GM23338 (cell line): ENCODE measurements at places on chromosomes 11 and 22. TPM values are rescaled to one million over a fixed set of nuclear protein-coding genes. Genes with fewer than 3 reads are reported as not detected.

GRCh38 chr11:2382936-2383851 lies 6.1 kb downstream of the CD81 start:
- H3K4me3 ChIP-seq, result no peak overlapping the region
- DNase-seq, result peak; percentile 56
- no peaks in the 10 kb centered on the region for H3K36me3 ChIP-seq
- H3K27me3 ChIP-seq, result no peaks in the 10 kb centered on the region

DNA sequence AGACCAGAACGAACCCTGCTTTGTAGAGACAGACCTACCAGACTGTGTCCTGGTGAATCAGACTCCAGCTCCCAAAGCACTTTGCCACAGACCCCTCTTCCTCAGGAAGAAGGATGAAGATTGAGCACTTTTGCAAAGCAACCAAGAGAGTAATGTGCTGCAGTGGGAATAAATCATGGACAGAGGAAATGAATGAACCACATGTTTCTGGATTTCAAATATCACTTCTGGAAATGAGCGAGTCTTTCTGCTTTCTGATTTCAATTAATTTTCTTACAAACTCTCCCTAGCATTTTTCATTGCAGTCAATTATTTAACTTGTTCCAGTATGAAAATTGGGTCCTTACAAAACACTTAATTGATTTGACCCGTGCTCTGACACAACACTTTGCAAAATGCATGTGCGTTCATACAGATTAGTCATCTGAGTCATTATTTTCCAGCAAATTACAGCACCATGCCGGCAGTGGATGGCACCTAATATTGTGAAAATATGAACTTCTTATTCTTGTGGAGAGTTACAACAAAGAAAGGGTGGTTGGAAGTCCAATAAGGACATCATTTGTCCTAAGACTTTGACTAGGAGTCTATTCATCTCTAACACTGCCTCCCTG lies 315.9 kb upstream of the CCDC90B start:
- no peaks in the 10 kb centered on the region for H3K27me3 ChIP-seq
- no peak for DNase-seq
- peaks cover 3% of the 10 kb centered on the region; the same call in 1 of the 2 replicates for H3K4me1 ChIP-seq
- no peak overlapping the region for H3K4me3 ChIP-seq
- H3K27ac ChIP-seq, result no peak overlapping the region
- no peaks in the 10 kb centered on the region for H3K36me3 ChIP-seq

DNA sequence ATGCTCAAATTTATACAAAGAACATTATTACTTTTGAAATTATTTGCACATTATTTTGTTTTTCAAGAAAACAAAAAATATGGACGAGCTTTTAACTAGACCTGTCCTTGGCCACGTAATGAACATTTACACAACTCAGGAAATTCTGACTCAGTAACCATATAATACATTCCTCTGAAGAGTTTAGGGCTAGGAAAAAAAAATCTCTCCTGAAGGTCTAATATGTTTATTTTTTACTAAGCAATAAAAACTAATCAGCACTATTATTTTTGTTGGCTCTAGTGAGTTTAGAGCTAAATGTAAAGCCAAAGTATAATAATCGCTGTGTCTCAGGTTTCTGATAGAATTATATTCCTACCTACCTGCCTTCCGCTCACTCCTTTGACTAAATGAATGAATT lies 187.5 kb downstream of the SWAP70 start:
- H3K27me3 ChIP-seq, result no peaks in the 10 kb centered on the region
- H3K36me3 ChIP-seq, result no peaks in the 10 kb centered on the region
- DNase-seq, result no peak
- H3K27ac ChIP-seq, result no peak overlapping the region

- no peaks in the 10 kb centered on the region for H3K27me3 ChIP-seq
- no peak overlapping the region for H3K4me3 ChIP-seq
- H3K36me3 ChIP-seq, result no peaks in the 10 kb centered on the region
- H3K4me1 ChIP-seq, result no peaks in the 10 kb centered on the region
- H3K27ac ChIP-seq, result no peak overlapping the region
Observed at GRCh38 chr11:1198561-1199240, 24.2 kb upstream of the MUC5B start.

The SCGB2A2 gene
- not detected in 2 replicates for total RNA-seq

- H3K36me3 ChIP-seq, result no peaks in the 10 kb centered on the region
- peaks cover 20% of the 10 kb centered on the region for H3K4me1 ChIP-seq
- H3K27me3 ChIP-seq, result no peaks in the 10 kb centered on the region
- H3K4me3 ChIP-seq, result no peak overlapping the region
- H3K27ac ChIP-seq, result no peak overlapping the region
- no peak for DNase-seq
Observed at GRCh38 chr22:26983311-26983710, 325.9 kb downstream of the MIAT start.

The LGR4 gene
- total RNA-seq, result 91.7 and 99.6 TPM in 2 replicates

The FRMD8 gene
- total RNA-seq, result 35.4 and 41.4 TPM in 2 replicates

- no peak overlapping the region for H3K27ac ChIP-seq
- no peaks in the 10 kb centered on the region for H3K36me3 ChIP-seq
- H3K27me3 ChIP-seq, result no peaks in the 10 kb centered on the region
- no peak overlapping the region for H3K4me3 ChIP-seq
Observed at GRCh38 chr11:33912405-33913361, 20.8 kb upstream of the LMO2 start.

- H3K4me3 ChIP-seq, result no peak overlapping the region
- H3K4me1 ChIP-seq, result peaks cover 8% of the 10 kb centered on the region; the same call in 1 of the 2 replicates
- no peaks in the 10 kb centered on the region for H3K36me3 ChIP-seq
- H3K27ac ChIP-seq, result no peak overlapping the region
Observed at GRCh38 chr11:14386895-14387480, 28.0 kb upstream of the RRAS2 start.

- H3K4me3 ChIP-seq, result no peak overlapping the region
- DNase-seq, result no peak
- H3K27me3 ChIP-seq, result no peaks in the 10 kb centered on the region
- H3K27ac ChIP-seq, result no peak overlapping the region
Observed at GRCh38 chr11:71165771-71166170, 86.6 kb downstream of the SHANK2 start.

DNA sequence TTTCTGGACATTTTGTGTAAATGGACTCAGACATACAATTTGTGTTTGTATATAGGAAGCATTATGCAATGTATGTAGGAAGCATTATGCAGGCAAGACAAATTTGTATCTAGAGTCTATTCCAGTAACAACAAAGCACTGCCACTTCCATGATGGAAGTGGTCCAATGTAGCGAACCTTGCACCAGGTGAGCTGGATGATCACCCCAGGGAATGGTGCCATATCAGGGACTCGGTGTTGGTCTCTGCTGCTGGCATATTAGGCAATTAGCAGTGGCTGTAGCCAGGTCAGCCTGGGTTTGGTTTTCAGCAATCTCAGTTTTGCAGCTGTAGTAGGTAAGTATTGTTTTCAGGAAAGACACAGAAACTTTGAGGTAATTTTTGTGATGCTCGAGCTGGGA lies 12.8 kb downstream of the ZFP91 start:
- H3K27me3 ChIP-seq, result no peaks in the 10 kb centered on the region
- no peak overlapping the region for H3K4me3 ChIP-seq
- DNase-seq, result no peak

The MRGPRX4 gene
- total RNA-seq, result not detected in 2 replicates

The AP5B1 gene
- total RNA-seq, result 12.5 and 16.1 TPM in 2 replicates

The USP35 gene
- total RNA-seq, result 10.0 and 10.7 TPM in 2 replicates

The CDHR5 gene
- not detected in 2 replicates for total RNA-seq

DNA sequence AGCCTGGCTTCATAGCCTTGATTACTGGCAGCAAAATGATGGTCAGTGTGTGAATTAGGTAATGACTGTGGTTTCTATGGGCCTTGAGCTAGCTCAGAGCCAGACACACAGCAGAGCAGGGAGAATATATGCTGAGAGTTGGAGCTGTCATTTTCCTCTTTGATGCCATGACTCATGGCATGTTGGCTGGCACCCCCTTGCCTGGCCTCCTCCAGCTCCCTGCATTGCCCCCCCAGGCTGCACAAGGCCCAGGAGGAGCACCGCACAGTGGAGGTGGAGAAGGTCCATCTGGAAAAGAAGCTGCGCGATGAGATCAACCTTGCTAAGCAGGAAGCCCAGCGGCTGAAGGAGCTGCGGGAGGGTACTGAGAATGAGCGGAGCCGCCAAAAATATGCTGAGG lies 20.3 kb upstream of the RRM1 start:
- DNase-seq, result no peak
- no peak overlapping the region for H3K27ac ChIP-seq
- H3K36me3 ChIP-seq, result no peaks in the 10 kb centered on the region
- H3K4me3 ChIP-seq, result no peak overlapping the region
- H3K27me3 ChIP-seq, result no peaks in the 10 kb centered on the region

GRCh38 chr11:112525844-112526590 lies 265.4 kb upstream of the PLET1 start:
- no peaks in the 10 kb centered on the region for H3K4me1 ChIP-seq
- H3K27me3 ChIP-seq, result no peaks in the 10 kb centered on the region
- H3K36me3 ChIP-seq, result no peaks in the 10 kb centered on the region
- no peak overlapping the region for H3K27ac ChIP-seq

DNA sequence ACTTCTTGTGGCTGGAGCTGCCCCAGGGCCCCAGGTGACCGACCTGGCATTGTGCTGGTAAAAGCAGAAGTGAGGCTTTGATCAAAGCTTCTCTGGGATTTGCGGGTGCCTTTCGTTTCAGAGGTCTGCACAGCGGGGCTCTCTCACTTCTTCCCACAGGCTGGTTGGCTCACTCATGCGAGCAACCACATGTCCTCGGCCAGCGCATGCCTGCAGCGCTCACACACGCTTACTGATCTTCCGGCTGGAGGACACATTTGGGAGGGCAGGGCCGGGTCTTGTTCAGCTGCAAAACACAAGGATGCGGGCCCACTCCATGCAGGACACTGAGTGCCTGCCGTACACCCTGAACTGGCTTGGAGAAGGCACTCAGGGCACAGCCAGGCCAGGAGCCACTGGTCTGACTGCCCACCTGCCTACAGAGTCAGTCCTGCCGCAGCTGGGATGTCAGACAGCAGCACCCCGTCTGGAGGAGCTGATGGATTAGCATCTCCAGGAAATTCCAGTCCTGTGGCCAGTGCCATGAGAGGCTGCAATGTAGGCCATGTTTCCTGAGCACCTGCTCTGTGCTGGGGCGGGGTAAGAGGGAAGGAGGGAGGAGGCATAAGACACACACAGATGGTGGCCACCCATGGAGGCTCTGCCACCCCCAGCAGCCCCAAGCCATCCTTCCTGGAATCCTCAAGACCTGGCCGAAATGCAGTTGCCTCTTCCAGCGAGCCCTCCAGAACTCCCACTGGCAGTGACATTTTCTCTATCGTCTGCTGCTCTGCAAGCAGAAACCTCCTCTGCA lies 1383.2 kb downstream of the BRD1 start:
- no peak for DNase-seq
- H3K4me3 ChIP-seq, result no peak overlapping the region
- H3K36me3 ChIP-seq, result no peaks in the 10 kb centered on the region; the same call in 1 of the 2 replicates
- no peaks in the 10 kb centered on the region for H3K27me3 ChIP-seq
- H3K4me1 ChIP-seq, result no peaks in the 10 kb centered on the region

GRCh38 chr11:17476317-17477083 lies at the start of gene ABCC8:
ABCC8 (minus strand) TSS chr11:17476845; CDS start chr11:17476776, 69 bp downstream.
- H3K27me3 ChIP-seq, result peaks cover 58% of the 10 kb centered on the region
- peak within 1 kb of the TSS; percentile 87 for H3K4me3 ChIP-seq
- no peak within 1 kb of the TSS for H3K27ac ChIP-seq
- peak; percentile 71 for DNase-seq
